ENCODE measurements at places on chromosomes 6 and 20. TPM values are rescaled to one million over a fixed set of nuclear protein-coding genes. Genes with fewer than 3 reads are reported as not detected.

Gene MTFR2
- 6.7 TPM for total RNA-seq

Gene EEF1E1
- total RNA-seq: 53.2 TPM

Gene RAB44
- not detected for total RNA-seq

Gene ZNF311
- total RNA-seq: 1.3 TPM

Gene MRAP2
- total RNA-seq: 1.4 TPM

Gene FUCA2
- total RNA-seq: 48.9 TPM

Gene SNAP25
- total RNA-seq: 9.2 TPM

Gene GPLD1
- total RNA-seq: 4.7 TPM

Gene SLC22A7
- 0.37 TPM for total RNA-seq

Gene EYA4
- total RNA-seq: 0.86 TPM

Gene ECT2L
- total RNA-seq: not detected

Gene OOEP
- not detected for total RNA-seq

DNA sequence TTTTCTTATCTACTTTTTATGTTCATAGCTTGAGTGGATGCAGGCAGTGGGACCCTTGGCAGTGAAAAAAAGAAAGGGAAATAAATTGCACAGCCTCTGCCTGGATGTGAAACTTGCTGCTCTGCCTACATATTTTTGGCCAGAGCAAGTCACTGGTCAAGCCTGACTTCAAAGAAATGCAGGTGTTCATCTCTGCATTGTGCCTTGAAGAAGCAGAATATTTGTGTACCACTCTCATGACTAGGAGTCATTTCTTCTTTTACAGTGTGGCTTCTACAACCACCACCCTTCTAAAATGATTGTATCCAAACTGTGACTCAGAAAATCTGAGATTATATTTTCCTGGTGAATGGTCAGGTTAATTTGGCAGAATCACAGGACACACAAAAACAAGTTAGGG, 2.5 kb upstream of the KATNA1 start:
- peaks cover 2% of the 10 kb centered on the region for H3K36me3 ChIP-seq

- H3K4me1 ChIP-seq: no peaks in the 10 kb centered on the region
- H3K4me3 ChIP-seq: no peak overlapping the region
- DNase-seq: no peak
- H3K27me3 ChIP-seq: no peaks in the 10 kb centered on the region
These were observed 11.8 kb upstream of the SMLR1 start for GRCh38 chr6:130815200-130816071.

DNA sequence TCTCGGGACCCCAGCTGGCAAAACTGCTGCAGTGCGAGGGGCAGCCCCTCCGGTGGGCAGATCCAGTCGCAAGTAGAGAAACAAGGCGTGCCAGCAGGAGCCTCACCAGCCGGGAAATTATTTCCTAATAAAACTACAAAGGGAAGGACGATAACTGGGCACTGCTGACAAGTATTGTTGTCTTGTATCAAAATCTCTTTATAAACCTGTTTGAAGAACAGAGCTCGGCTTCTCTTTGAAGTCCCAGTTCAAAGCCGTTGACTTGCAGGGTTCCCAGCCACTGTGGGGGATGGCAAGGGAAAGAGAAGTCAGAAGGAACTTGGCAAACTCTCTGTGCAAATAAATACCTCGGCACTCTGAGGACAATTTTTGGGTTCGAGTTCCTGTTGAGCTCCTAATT, 504.5 kb downstream of the CD83 start:
- H3K4me1 ChIP-seq: peaks cover 48% of the 10 kb centered on the region
- H3K36me3 ChIP-seq: no peaks in the 10 kb centered on the region
- DNase-seq: no peak
- H3K27me3 ChIP-seq: no peaks in the 10 kb centered on the region
- no peak overlapping the region for H3K4me3 ChIP-seq

DNA sequence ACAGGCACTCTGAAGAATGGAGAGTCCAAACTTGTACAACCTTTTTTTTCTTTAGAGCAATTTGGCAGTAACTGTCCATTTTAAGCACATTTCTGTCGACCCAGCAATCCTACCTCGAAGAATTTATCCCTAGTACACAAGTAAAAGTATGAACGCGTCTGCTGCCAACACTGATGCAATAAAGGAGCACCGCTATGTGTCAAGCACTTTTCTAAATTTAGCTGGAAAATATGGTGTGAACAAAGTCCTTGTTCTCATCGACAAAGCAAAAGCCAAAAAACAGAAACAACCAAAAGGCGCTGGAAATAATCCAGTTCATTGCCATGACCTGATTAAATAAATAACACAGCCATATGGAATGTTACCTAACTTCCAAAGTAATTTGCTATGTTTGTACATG, 1.1 kb downstream of the DPM1 start:
- no peaks in the 10 kb centered on the region for H3K27me3 ChIP-seq
- H3K4me1 ChIP-seq: peaks cover 42% of the 10 kb centered on the region
- no peak for DNase-seq
- H3K27ac ChIP-seq: peak overlapping the region; percentile 100
- peaks cover 3% of the 10 kb centered on the region for H3K36me3 ChIP-seq

DNA sequence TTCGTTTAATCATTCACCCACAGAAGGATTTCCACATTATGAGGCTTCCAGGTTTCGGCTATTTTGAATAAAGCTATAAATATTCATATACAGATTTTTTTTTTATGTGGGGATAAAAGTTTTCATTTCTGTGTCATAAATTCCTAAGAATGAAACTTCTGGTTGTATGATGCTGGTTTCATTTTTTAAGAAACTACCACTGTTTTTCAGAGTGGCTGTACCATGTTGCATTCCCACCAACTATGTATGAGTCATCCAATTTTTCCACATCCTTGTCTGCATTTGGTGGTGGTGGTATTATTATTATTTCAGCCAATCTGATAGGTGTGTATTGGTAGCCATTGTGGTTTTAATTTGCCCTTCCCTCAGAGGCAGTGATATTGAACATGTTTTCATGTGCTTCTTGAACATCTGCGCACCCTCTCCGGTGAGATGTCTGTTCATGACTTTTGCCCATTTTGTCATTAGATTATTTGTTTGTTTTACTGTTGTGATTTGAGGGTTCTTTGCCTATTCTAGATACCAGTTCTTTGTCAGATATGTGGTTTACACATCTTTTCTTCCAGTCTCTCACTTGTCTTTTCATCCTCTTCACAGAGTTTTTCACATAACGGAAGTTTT, 75.5 kb downstream of the DOK5 start:
- H3K27ac ChIP-seq: no peak overlapping the region
- no peaks in the 10 kb centered on the region for H3K36me3 ChIP-seq
- H3K4me3 ChIP-seq: no peak overlapping the region
- H3K27me3 ChIP-seq: no peaks in the 10 kb centered on the region
- H3K4me1 ChIP-seq: no peaks in the 10 kb centered on the region

DNA sequence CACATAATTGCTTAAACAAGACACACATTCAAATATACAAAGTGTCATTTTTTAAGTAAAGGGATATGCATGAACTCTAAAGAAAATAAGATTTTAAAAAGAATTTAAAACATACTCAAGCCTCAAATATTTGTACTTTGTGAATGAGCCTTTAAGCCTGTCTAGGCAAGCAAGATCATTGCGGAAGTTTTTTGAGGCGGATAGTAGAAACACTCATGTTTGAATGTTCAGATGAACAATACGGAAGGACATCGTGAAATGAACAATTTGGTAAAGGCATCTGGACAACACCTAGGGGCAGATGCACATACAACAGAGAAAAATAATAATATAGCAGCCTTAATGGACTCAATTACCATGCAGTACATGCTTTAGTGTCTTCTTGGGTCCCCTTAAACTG, 928.9 kb downstream of the TFAP2A start:
- H3K4me3 ChIP-seq: no peak overlapping the region
- peaks cover 3% of the 10 kb centered on the region for H3K36me3 ChIP-seq
- peaks cover 4% of the 10 kb centered on the region for H3K4me1 ChIP-seq
- no peaks in the 10 kb centered on the region for H3K27me3 ChIP-seq
- no peak overlapping the region for H3K27ac ChIP-seq
- no peak for DNase-seq

GRCh38 chr20:17641520-17641964, 40.5 kb downstream of the RRBP1 start:
- DNase-seq: no peak
- H3K4me3 ChIP-seq: no peak overlapping the region
- H3K27me3 ChIP-seq: no peaks in the 10 kb centered on the region
- peak overlapping the region; percentile 6 for H3K27ac ChIP-seq
- no peaks in the 10 kb centered on the region for H3K36me3 ChIP-seq
- H3K4me1 ChIP-seq: peaks cover 39% of the 10 kb centered on the region

DNA sequence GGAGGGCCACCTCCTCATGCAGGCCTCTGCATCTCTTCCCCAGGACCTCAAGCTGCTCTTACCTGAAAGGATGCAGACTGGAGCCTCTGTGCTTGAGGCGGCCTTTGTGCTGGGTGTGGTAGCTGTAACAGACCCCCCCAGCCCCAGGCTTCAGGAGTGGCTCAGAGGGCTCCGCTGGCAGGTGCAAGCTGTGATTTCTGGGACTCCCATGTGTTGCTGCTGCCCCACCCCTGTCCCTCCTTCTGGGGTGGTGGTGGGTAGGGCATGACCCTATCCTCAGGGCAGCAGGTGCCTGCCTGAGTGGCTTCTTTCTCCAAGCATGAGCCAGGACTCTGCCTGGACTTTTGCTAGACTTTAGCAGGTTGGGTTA, 121.2 kb downstream of the SULF2 start:
- no peak for DNase-seq
- no peak overlapping the region for H3K27ac ChIP-seq
- no peaks in the 10 kb centered on the region for H3K27me3 ChIP-seq
- peaks cover 12% of the 10 kb centered on the region for H3K4me1 ChIP-seq

- H3K4me1 ChIP-seq: peaks cover 14% of the 10 kb centered on the region
- no peak overlapping the region for H3K27ac ChIP-seq
- peaks cover 3% of the 10 kb centered on the region for H3K36me3 ChIP-seq
These were observed 1009.7 kb upstream of the GJE1 start for GRCh38 chr6:141123049-141123448.

DNA sequence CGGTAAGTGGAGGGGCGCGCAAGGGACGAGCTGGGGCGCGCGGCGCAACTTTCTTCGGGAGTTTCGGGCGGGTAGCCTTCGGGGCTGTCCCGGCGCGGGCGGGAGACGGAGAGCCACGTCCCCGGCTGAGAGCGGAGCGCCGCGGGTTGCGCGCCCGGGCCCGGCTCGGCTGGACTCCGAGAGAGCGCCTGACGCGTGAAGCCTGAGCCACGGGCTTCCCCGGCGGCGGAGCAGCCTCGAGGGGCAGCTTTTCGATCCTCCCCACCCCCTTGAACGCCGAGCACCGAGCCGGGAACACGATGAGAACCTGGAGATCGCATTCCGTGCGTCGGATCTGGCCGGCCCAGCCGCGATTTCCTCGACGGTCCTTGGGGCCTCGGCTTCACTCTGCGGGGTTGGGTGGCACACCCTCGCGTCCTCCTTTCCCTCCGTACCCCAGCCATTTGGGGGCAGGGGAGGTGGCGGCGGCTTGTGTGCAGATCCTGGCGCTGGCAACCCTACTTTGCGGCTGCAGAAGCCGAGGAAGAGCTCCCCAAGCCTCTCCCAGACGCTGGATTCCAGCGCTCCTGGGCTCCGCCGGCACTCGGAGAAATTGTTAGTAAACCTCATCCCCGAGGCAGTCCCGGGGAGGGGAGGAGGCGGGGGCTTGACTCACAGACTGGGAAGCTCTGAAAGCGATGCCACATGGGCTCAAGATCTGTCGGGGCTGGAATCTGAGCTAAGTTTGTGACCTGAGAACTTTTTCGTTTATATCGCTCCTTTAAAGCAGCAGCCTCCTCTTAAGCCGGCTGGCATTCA, 572 bp downstream of the DSE start:
- no peaks in the 10 kb centered on the region for H3K36me3 ChIP-seq
- peaks cover 3% of the 10 kb centered on the region for H3K27me3 ChIP-seq
- peak; percentile 63 for DNase-seq
- H3K27ac ChIP-seq: peak overlapping the region; percentile 43
- H3K4me1 ChIP-seq: peaks cover 13% of the 10 kb centered on the region

DNA sequence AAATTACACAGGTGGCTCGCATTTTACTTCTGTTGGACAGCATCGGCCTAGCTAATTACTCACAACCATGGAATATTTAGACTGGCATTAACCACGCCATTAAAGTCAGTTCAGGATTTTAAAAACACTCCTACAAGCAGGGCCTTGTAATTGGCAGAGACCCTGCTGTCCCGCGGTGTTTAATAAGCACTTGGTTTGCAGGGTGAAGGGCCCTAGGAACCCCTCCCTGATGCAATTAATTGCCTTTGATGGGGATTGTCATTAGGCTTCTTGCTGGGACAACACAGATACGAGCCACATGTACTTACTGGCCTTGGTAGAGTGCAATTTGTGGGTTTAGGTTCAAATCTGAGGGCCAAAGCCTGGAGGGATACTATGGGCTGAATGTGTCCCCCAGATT, 7.8 kb upstream of the VSTM2L start:
- peaks cover 5% of the 10 kb centered on the region for H3K27me3 ChIP-seq
- peak overlapping the region; percentile 93 for H3K27ac ChIP-seq
- H3K36me3 ChIP-seq: no peaks in the 10 kb centered on the region
- no peak overlapping the region for H3K4me3 ChIP-seq

- H3K27ac ChIP-seq: no peak overlapping the region
- H3K4me3 ChIP-seq: no peak overlapping the region
- DNase-seq: no peak
- no peaks in the 10 kb centered on the region for H3K27me3 ChIP-seq
- H3K36me3 ChIP-seq: peaks cover 4% of the 10 kb centered on the region
- H3K4me1 ChIP-seq: peaks cover 44% of the 10 kb centered on the region
These were observed 39.4 kb upstream of the CCN6 start for GRCh38 chr6:112014483-112014882.

- H3K27ac ChIP-seq: no peak overlapping the region
- peaks cover under 1% of the 10 kb centered on the region for H3K36me3 ChIP-seq
- no peak for DNase-seq
- H3K4me1 ChIP-seq: peaks cover 13% of the 10 kb centered on the region
These were observed 4.1 kb upstream of the TRIM27 start for GRCh38 chr6:28927846-28928245.

DNA sequence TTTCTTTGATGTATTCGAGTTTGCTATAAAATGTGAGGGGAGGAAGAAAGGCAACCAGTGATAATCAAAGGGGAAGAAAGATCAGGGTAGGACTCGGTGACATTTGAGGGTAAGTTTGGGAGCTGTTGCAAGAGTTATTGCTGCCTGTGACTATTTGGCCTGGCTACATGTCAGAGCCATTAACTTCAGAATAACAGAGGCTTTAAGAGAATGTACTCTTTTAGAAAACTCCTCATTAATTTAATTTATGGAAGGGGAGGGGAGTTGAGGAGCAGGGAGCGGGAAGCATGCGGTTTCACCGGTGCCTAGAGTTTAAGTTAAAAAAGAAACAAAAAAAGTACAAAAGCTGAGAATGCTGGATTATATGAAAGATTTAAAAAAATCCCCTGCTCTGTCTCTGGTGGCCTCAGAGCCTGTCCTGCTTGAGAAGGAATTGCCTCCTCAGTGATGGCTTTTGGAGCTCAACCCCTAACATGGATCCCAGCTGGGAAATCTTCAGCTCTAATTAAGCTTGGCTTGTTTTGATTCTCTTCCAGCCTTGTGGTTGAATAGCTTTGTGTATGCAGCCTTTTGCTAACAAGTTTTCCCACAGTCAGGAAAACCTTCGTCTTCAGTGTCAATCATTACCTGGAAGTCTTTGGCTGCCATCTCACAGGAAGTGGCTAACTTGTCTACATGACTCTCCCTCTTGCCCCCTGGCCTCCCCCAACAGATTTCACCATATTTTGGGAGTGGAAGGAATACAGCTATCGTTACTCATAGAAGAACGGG, 238.2 kb downstream of the SOX4 start:
- DNase-seq: no peak
- H3K27me3 ChIP-seq: no peaks in the 10 kb centered on the region
- peaks cover 44% of the 10 kb centered on the region for H3K4me1 ChIP-seq
- no peak overlapping the region for H3K4me3 ChIP-seq
- no peaks in the 10 kb centered on the region for H3K36me3 ChIP-seq
- no peak overlapping the region for H3K27ac ChIP-seq
